NCI-H1930 (cell line): ENCODE measurements at places on chromosomes 2 and 18.

DNA sequence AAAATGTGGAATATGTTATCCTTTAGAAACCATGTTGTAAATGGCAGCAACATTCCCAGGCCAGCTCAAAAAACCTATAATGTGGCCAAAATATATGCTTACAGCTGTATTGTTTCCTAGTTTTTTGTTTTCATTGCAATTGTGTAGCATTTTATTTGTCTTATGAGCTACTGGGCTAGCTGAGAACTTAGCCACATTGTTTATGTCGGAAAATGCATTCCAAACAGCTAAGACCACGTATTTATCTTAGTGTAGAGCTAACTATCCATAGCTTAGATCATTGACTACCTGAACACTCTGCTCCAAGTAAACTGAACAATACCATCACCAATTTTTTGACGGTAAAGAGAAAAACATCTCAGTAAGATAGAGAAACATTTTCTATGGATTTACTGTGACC, 38.4 kb downstream of the METAP1D start:
- no peak for DNase-seq

- DNase-seq, result no peak
These were observed 51.9 kb downstream of the MAIP1 start for GRCh38 chr2:200007306-200007705.

GRCh38 chr2:214676421-214677089, 132.9 kb downstream of the BARD1 start:
- no peak for DNase-seq

GRCh38 chr2:176240301-176240700, 28.9 kb upstream of the MTX2 start:
- DNase-seq, result no peak

DNA sequence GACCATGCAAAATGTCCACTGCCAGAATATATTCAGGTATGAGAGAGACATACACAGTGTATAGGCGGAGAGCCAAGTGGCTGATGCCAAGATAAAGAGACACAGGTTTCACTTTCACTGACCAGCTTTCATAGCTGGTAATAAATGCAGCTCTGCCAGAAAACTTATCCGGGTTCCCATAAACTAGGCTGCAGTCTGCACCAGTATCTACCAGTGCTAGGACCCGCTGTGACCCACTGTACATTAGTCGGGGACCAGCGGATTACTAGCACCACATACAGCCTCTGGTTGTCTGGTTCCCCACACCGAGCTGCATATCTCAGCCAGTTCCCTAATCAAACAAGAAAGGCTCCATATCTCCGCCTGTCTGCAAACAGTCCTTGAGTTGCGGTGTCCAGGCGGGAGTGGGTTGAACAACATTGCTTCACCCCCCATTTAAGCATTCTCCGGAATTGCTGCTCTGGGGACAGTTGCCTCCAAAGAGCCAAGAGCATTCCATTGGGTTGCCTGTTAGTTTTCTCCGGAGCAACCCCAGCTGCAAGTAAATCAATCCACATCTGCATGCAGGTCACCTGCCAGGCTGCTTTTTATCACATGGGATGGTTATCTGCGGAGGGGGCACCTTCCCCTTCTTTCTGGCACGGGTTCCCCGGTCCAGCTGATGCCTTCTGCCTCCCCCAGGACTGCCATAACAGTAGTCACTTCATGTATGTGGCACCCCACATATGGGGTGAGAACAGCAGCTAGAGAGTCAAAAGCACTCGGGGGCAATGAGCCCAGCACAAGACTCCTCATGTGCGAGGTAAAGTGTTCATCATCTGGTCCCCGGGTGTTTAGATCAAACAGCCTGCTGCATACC, 18.0 kb upstream of the KLHL23 start:
- no peak for DNase-seq
